ENCODE measurements at places on chromosomes 12 and 14.

GRCh38 chr12:11150832-11151231, 16.4 kb upstream of the TAS2R30 start:
- DNase-seq = no peak

DNA sequence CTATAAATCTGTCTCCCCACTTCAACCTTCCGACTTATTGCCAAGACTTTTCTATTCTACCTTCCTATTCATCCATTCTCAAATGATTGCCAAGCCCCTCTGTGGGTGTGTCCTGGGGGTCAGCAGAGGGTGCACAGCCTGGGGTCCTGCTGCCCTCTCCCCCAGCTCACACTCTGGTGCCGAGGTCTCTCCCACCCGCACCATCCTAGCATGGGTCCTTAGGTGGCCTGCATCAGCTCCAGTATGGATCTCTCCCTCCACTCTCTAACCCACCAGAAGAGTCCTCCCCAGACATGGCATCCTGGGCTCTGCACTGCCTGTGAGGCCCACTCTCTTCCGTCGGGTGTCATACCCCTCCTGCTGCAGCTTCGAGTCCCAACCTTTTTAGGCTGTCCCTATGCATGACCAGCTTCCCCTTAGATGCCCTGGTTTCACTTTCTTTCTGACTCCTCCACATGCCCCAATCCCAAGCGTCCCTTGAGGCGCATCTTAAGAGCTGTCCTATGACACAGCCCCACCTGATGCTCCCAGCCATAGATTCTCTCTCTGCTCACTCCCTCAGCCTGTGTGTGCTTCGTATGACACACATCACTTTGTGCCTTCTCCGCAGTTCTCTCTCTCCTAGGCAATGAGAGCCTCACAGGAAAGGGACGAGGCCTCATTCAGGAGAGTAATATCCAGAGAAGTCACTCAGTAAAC, 43.9 kb downstream of the GIT2 start:
- DNase-seq = no peak

DNA sequence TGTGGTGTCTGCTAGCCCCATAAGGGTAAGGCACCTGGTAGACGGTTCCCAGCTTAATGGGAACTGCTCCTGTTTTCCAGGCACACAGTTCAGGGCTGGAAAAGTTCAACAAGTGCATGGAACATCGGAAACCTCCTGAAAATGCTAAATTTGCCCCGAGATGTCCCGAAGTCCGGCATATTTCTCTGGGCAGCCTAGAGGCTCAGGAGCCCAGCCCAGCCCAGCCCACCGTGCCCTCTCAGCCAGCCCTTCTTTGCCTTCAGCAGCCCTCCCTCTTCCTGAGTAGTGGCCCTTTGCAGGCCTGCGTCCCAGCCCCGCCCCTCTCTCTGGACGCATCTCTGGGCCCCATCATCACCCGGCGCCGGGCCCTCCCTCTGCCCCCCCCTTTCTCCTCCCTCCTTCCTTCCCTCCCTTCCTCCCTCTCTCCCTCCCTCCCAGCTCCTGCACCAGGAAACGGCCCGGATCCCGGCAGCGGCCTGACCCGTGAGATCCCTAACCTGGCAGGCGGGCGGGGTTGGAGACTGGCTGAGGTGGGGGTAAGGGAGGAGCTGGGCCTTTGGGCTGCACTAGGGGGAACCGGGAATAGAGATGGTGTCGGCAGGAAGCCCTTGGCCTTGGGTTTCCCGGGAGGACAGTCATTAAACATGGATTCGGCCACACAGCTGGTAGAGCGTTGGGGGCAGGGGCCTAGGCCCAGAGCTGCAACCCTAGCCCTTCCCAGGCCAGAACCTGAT, at the start of gene BCL2L2:
Gene BCL2L2, plus strand, starts transcription at position 422 of the 734 bp plus-strand sequence. CDS start 935 bp downstream, outside the sequence.
- DNase-seq = no peak

DNA sequence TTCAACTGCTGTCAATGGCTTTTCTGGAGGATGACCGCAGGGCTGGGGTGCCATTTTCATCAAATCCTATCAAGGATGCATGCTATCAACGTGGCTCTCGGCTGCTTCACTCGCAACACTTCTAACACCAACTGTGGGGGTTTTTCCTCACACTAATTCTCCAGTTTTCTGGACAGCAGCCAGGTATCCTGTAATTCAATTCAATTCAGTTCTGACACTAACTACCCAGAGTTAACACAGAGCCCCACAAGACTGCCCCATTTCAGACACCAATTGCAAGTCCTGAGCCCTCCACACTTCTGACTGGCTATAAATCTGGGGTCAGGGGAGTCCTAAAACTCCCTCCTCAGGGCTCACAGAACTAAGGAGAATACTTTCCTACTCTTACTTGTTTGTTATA, 55.3 kb upstream of the TMCC3 start:
- DNase-seq = no peak

DNA sequence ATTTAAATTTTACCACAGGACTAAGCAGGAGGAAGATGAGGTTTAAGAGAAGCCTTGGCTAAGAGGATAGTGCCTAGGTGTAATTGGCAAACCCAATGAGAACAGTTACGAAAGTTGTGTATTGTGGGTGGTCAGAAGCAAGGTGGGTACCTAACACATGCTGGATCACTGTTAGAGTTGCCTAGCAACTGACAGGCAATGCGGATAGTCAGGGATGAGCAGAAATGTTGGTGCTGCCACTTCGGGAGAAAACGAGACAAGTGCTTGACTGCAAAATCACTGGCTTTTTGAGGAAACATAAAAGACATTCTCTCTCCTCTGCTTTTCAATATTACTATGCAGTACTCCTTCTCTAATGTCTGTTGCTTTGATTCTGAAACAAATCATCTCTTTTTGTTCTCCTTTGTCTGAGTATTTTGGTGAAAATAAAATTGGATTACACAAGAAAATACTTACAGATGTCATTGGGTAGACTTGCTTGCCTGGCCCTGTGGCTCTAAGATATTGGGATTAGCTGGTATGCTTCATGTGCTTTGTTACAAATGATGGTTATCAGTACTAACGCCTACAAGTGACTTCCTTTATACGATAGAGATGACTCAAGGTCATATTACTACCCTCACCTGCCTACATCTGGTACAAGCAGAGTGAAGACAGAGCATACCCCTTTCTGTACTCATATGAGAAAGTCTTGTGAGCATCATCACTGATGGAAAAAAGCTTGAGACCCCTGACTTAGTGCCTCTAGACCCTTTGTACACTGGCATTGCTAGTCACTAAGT, 48.0 kb downstream of the TDP1 start:
- no peak for DNase-seq

- DNase-seq = no peak
These were observed 88.0 kb downstream of the KIF21A start for GRCh38 chr12:39354955-39355354.

GRCh38 chr12:69039911-69040310, 106.9 kb upstream of the CPM start:
- DNase-seq = no peak

- DNase-seq = no peak
These were observed 60.4 kb downstream of the TTC9 start for GRCh38 chr14:70702161-70702560.

GRCh38 chr12:108432423-108433121, 82.5 kb upstream of the FICD start:
- DNase-seq = no peak

DNA sequence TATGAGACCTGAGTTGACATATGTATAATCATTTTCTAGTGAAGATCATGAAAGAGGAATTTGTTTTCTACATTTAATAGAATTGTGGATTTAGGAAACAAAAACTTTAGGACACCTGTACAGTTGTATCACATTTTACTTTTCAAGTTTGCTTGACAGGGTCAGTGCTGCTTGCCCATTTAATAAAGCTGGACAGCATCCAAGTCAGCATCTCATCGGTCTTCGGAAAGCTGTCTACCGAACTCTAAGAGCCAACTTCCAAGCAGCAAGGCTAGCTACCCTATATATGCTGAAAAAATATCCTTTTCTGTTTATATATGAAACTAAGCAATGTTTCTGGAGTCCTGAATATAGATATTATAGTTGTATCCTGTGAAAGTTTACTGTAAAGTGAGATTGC, 52.3 kb downstream of the VEZT start:
- no peak for DNase-seq

- DNase-seq = no peak
These were observed 105.2 kb upstream of the CDKN3 start for GRCh38 chr14:54291491-54292191.
